ENCODE measurements at places on chromosomes 3 and 15.

DNA sequence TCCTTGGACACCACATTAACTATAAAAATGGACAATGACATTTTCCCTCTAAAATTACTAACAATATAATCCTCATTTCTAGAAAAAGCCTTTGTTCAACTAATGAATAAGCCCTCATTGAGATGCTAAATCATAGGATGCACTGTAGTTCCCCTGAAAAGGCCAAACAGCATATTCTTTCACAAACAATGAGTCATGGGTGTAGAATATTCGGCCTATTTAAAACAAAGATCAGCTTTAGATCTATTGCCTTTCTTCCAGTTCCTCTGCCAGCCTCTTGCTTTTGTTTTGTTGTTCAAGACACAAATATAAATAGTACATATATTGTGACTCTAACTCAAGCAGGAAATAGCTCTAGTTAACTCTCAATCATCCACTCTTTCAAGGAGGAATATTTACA, 82.5 kb downstream of the ADAM10 start:
- DNase-seq: no peak

DNA sequence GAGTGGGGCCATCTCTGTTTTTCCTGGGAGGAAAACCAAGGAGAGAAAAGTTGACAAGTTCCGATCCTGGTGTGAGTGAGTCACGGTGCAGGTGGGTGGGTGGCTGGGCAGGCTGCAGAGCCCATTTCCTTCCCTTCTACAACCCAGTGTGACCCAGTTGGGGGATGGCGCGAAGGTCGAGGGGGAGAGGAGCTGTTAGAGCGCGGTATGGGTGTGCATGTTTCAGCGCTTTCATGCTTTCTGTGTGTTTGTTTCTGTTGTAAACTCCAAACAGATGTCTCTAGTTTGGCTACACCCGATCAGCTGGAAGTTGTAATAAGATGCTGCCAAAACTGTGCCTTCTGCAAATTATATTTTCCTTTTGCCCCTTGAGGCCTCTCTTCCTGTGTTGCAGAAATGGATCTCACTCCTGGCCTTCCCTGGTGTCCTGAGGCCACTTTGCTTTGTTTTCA, 3.8 kb downstream of the FAM43A start:
- peak; percentile 65 for DNase-seq

DNA sequence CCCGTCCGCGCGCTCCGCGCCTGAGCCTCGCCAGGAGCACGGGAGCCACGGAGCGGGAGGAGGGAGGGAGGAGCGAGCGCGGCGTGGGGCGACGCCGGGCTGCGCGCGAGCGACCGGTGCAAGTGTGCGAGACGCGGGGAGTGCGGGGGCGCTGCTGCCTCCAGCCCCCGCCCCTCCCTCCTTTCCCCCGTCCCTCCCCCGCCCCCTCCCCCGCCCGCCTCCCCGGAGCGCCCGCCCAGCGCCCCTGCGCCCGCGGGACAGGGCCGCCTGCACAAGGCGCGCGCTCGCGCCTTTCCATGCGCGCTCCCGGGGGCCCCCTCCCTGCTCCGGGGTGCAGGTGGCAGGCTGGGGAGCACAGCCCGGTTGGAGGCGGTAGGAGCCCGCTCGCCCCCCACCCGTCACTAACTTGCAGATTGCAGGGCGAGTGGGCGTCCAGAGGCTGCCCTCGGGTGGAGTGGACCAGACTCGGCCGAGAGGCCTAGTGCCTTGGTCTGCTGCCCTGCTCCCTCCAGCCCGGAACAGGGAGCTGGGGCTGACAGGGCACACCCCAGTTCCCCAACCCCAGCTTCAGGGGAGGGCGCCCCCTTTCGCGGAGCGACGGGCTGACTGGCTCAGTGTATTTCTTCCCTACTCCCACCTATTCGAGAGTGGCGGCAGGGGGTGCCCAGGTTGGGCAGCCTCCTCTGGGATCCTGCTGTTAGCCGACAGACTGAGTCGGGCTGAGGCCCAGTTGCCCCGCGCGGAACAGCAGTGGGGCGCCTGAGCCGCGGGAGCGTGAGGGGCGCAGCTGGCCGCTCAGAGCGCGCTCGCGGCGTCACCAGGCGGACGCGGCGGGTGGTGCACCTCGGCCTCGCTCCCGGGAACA, at the start of gene WNT7A:
Gene WNT7A, minus strand, starts transcription at position 126 of the 865 bp plus-strand sequence. CDS start 255 bp downstream, outside the sequence.
- no peak for DNase-seq

GRCh38 chr3:23686519-23686918, 119.2 kb upstream of the UBE2E1 start:
- DNase-seq: no peak

- no peak for DNase-seq
Measured at GRCh38 chr3:52733256-52733891, 27.5 kb downstream of the SPCS1 start.

- no peak for DNase-seq
Measured at GRCh38 chr3:43951813-43952212, 261.1 kb downstream of the ABHD5 start.

DNA sequence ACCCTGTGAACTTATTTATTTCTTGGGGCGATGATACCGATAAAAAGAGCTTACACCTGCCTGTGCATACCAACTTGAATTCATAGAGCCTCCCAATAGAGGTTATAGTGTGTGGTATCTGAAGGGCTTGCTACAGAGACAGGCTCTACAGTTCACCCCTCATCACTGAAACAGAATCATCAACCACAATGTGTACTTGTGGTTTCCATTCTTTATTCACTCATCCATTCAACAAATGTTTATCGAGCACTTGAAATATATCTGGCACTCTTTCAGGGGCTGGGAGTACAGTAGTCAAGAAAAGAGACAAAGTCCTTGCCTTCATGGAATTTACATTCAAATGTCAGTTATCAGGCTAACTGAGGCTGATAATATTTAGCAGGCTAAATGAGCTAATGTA, 134.4 kb upstream of the SKOR1 start:
- no peak for DNase-seq

DNA sequence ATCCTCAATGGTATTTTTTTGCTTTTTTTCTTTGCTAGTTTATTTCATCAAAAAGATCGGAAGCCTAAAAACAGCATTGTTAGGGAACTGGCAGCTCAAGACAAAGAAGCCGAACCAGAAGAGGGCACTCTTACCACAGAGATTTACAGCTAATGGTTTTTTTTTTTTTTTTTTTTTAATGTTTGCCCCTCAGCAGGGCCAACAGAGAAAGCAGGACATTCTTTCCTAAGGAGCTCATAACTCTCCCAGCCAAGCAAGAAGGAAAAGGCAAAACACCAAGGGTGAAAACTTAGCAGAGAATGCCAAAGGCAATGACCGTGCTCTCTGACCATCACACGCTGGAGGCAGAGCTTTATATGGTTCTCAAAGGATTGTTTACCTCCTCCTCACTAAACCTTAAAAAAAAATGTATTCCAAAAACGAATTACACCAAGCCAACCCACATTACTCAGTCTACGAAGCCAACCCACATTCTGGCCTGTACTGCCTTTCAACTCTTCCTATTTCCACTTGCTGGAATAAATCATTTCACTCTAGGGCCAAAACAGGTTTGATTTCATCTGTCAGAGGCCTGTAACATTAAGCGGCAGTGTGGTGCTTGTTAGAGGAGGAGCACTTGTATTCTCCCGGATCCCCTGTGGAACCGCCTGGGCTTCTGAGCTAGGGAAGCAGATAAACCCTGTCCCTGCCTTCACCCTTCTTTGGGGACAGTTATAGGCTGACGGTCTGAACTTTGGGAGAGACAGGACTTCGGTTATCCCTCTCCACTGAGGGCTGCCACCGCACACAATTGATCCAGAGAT, 35.6 kb upstream of the GYG1 start:
- peak; percentile 56 for DNase-seq

GRCh38 chr3:79253704-79254103, 514.1 kb downstream of the ROBO1 start:
- DNase-seq: no peak

- no peak for DNase-seq
Measured at GRCh38 chr3:192794216-192794615, 66.9 kb upstream of the FGF12 start.

DNA sequence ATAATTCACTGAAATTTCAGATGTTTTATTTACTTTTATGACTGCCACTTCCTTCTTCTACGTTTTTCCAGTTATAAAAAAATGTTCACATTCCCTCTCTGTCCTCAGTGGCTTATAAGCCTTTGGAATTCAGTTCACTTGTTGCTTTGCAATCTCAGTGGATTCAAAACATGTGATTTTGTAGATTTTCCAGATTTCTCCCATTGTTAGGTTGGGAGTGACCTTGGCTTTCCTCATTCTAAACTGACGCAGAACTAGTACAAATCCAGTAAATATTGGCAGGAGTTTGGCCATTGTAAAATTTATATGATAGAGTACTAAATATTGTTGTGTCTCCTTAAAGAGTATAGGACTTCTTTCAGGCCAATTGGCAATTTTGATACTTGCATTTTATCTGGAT, 812.3 kb upstream of the ROBO1 start:
- DNase-seq: no peak

GRCh38 chr15:98599909-98600691, 48.2 kb upstream of the IGF1R start:
- no peak for DNase-seq

GRCh38 chr3:9351709-9352126, 11.1 kb upstream of the THUMPD3 start:
- no peak for DNase-seq

DNA sequence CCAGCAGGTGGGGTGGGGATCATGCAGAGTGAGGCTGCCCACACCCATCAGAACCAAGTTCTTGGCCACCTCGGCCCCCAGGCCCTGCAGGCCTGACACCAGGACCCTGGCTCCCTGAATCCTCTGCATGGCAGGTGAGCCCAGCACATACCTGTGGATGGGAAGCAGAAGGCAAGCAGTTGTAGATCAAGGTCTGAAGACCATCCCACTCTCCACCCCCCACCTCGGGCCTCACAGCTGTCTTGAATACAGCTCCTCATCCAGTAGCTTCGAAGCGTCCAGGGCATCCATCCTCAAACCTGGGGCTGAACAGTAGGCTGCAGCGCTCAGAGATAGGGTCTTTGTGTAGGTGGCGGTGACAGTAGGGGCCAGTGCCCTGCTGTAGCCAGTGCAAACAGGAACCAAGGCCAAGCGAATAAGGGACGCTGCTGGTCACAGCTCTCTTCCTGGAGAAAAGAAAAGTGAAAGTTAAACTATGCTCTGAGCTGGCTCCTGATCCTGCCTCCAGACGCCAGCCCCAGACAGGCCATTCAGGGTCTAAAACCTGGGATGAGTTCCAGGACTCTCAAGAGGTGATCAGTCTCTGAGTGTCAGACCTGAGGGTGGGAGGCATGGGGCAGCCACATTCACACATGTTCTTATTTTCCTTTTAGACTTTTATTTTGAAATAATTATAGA, at the start of gene UBA7:
Gene UBA7, minus strand, starts transcription at position 457 of the 678 bp plus-strand sequence. Its CDS starts 166 bp downstream, at position 291.
- DNase-seq: peak; percentile 11

- no peak for DNase-seq
Measured at GRCh38 chr3:117133066-117133465, 423.5 kb downstream of the TUSC7 start.

DNA sequence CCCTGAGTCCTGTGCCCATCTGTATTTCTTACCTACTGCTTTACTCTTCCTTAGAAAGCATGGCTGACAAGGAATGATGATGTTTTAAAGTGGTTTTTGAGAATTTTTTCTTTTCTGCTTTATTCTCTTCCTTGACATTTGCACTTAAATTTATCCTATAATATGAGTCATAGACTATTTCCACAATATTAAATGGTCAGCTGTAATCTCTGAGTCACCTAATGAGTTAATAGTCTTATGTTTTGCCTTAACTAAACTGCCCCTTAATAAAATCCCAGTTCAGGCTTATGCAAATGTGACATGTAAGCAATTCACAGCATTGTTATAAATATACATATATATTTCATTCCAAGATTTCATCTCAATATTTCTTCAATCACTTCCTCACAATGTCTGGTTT, 23.8 kb downstream of the MEIS2 start:
- no peak for DNase-seq

GRCh38 chr3:64803469-64803868, 115.7 kb upstream of the ADAMTS9 start:
- DNase-seq: no peak

GRCh38 chr3:31354373-31354772, 178.4 kb upstream of the STT3B start:
- no peak for DNase-seq

DNA sequence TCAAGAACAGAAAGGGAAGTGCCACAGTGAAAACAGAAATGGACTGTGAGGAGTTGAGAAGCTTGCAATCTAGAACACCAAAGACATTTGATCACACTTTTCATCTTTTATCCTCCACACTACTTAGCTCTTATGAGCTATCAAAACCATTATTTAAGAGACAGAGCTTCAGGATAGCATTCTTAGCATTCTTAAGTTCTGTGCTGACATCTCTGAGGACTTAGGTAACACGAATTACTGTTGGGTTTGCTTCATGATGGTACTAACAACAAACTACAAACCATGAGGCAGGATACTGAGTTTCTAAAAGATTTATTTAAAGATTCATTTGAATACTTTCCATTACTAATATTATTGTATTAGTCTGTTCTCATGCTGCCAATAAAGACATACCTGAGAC, 1038.6 kb downstream of the TUSC7 start:
- DNase-seq: no peak

- DNase-seq: no peak
Measured at GRCh38 chr3:111810909-111811308, 48.2 kb upstream of the PHLDB2 start.

- DNase-seq: no peak
Measured at GRCh38 chr3:197500812-197501211, 55.0 kb downstream of the BDH1 start.

DNA sequence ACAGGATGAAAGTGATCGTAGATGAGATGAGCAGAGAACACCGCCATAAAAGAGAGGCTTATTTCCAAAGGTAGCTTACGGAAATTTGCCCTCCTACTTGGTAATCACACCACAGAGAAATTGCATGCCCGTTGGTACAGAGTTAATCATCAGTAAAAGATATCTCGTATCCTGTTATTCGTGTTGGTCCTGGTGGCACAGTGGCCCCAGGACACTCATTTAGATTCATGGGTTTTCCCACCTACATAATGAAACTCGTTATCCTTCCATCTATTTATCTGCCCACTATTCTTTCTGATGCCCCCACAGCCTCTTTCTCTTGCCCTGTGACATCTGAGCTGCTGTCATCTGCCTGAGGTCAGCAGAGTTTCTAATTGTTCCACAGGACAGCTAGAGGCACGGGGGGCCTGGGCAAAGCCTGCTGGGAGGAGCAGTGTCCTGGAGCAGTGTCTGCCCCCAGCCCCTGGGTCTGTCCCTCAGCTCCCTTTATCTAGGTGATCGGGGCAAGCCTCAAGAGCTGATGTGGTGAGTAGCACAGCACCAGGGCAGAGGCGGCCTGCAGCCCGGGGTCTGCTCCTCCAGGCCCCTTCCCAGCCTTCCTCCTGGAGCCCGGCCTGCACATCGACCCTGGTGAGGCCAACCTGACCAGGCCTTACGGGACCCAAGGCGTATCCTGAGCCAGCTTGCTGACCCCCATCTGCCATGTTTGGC, 42.2 kb downstream of the PXYLP1 start:
- no peak for DNase-seq
